ENCODE measurements at places on chromosomes 13 and 19. TPM values are rescaled to one million over a fixed set of nuclear protein-coding genes. Genes with fewer than 3 reads are reported as not detected.

DNA sequence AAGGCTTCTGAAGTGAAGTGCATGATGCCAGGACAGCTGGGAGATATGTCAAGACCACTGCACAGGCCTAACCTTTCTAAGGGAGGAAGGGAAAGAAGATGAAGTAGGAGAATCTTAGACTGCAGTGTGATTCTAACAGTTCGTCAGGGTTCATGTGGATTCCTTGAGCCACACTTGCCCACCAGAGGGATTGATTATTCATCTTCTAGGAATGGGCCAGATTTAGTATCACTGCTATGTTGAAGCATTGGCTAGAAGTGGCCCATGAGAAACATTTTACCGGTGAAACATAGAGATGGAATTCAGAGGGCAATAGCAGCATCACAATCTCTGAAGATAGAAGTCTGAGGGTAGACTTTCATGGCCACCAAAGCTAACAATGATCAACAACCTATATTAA is 550.8 kb upstream of the SLITRK1 start:
- no peak overlapping the region for H3K27ac ChIP-seq
- H3K36me3 ChIP-seq: no peaks in the 10 kb centered on the region
- no peak overlapping the region for H3K4me3 ChIP-seq
- no peak for DNase-seq
- H3K4me1 ChIP-seq: no peaks in the 10 kb centered on the region

DNA sequence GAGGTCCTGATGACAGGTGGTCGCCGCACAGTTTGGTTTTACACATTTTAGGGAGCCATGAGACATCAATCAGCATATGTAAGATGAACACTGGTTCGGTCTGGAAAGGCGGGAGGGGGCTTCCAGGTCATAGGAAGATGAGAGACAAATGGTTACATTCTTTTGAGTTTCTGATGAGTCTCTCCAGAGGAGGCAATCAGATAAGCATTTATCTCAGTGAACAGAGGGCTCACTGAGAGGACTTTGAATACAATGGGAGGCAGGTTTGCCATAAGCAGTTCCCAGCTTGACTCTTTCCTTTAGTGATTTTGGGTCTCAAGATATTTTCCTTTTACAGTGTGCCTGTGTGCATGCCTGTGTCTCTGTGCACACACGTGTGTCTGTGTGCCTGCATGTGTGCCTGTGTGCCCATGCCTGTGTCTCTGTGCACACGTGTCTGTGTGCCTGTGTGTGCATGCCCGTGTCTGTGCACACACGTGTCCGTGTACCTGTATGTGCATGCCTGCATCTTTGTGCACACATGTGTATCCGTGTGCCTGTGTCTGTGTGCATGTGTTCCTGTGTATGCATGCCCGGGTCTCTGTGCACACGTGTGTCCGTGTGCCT is 35.5 kb upstream of the TMEM255B start:
- no peak for DNase-seq
- no peaks in the 10 kb centered on the region for H3K36me3 ChIP-seq
- no peak overlapping the region for H3K4me3 ChIP-seq
- H3K27me3 ChIP-seq: no peaks in the 10 kb centered on the region
- no peak overlapping the region for H3K27ac ChIP-seq
- H3K4me1 ChIP-seq: peaks cover 2% of the 10 kb centered on the region

DNA sequence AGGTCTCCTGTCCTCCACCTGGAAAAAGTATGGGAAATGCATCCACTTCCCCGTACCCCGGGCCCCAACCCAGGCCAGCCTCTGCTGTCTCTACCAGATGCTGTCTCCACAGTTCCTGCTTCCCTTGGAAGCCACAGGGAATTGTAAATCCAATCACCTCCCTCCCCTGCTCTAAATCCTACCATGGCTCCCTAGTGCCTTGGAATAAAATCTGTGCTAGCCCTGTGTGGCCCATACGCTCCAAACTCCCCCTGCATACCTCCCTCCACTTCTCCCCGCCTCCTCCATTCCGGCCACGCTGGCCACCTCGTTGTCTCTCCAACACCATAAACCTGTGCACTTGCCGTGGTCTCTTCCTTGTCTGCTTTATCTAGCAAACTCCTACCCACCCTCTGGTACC is 31.2 kb downstream of the UNC13A start:
- H3K27ac ChIP-seq: no peak overlapping the region
- peaks cover 7% of the 10 kb centered on the region for H3K4me1 ChIP-seq
- DNase-seq: no peak
- no peaks in the 10 kb centered on the region for H3K27me3 ChIP-seq
- no peak overlapping the region for H3K4me3 ChIP-seq

DNA sequence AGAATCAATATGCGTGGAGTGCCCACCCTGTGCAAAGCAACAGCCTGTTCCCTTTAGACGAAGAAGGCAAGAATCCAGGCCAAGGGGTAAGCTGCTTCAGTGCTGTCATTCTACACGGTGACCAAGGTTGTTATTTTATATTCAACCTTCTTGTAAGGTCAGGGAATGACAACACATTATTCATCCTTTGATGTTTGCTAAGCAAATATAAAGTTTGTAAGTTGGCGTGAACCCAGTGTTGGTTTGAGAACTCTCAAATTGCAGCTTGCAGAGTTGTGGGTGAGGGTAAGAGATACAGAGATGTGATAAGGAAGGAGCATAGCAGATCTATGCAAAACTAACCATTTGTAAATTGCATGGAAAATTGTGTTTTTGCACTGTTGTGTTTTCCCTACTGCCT is 436.7 kb downstream of the FGF9 start:
- H3K27ac ChIP-seq: no peak overlapping the region
- H3K27me3 ChIP-seq: no peaks in the 10 kb centered on the region
- H3K36me3 ChIP-seq: no peaks in the 10 kb centered on the region
- no peak overlapping the region for H3K4me3 ChIP-seq
- DNase-seq: no peak

The MATK gene
- 1.1 TPM for total RNA-seq
